ENCODE measurements at places on chromosomes 13 and 19.

DNA sequence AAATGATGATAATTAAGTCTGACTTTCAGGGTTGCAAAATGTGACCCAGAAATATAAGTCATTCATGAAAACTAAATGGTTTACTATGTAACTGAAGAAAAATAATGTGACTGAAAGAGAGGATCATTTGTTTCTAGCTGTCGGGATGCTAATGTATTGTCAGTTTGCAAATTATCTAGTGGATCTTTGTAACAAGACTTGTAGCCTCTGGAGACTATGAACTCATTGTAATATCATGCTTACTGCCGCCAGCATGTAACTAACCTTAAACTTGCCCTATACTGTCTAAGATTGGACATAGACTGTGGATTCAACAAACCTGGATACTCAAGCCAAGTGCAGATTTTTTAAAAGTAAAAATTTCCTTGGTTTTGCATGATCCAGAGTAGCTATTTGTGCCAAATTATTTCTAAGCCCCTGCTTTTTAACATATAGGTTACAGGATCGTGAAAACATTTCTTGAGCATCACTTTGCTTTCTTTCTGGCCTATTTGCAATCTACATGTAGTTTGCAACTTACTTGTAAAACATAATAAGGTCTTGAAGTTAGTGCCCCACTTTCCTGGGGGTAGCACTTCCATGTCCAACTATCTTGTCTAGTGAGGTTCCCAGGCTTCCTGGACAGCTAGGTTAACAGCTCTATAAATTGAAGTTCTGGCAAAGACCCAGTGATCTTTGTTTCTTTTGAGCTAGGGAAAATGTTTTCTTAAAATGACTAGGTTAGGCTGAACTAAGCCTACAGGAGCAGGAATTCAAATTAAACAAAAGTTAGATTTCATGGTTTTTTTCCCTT lies 3.3 kb upstream of the POSTN start:
- DNase-seq = no peak

GRCh38 chr19:54255105-54255775 lies 1.8 kb downstream of the LILRB5 start:
- no peak for DNase-seq

GRCh38 chr13:43864921-43865320 lies 14.6 kb downstream of the CCDC122 start:
- DNase-seq = no peak

- no peak for DNase-seq
Measured at GRCh38 chr13:27446986-27447583, 3.3 kb downstream of the MTIF3 start.

DNA sequence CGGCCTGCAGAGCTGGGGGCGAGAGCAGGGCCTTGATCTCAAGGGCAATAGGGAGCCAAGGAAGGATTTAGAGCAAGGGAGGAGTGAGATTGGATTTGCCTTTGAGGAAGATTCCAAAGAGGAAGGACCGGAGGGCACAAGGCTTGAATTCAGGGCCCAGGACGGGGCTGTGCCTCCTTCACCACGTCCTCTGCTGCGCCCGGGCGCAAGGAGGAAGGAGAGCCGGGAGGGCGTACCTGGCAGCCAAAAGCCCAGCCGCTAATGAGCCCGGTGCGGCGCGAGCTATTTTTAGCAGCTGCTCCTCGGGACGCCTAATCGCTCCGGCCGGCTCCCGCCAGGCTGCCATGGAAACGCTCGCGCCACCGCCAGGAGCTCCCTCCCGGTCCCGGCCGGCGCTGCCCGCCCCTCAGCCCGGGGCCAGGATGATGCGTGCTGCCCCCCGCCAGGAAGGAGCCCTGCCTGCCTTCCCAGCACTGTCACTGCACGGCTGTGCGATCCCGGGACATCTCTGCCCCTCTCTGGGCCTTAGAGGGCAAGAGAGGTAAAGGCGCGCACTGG lies 31.3 kb downstream of the TINCR start:
- no peak for DNase-seq

- no peak for DNase-seq
Measured at GRCh38 chr13:93987458-93987857, 492.0 kb downstream of the DCT start.

GRCh38 chr13:110521296-110521680 lies 40.2 kb downstream of the RAB20 start:
- no peak for DNase-seq

- no peak for DNase-seq
Measured at GRCh38 chr13:102940143-102940542, 94.3 kb downstream of the ERCC5 start.

GRCh38 chr13:31012655-31013024 lies 80.2 kb downstream of the TEX26 start:
- no peak for DNase-seq

DNA sequence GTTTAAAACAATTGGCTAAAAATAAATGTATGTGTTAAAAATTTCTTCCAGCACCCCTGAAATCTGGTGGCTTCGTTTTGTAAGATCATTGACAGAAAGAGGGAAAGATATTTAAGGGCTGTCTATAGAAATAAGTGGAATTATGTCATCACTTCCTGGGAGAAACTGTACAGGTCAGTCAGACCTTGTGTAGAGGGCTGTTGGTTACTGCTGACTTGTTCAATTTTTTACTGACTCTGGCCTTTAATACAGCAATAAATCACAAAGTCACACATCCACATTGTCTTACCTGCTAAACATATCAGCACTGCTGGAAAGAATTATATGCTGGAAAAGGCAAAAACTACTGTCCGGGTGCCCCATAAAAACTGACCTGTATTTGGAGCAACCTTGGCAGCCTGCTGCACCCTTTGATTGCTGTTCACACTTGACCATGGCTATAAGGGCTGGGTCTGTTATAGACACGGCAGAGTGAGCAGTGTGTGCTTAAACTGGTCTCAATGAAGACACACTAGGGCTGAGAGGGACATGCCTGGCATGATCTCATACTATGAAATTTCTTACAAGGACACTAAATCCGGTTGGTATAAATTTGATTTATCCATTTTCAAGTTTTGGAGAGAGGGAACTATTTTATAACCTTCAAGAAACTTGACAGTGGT lies 162.1 kb downstream of the NHLRC3 start:
- no peak for DNase-seq

Measured in activated CD8-positive, alpha-beta memory T cell treated with anti-CD3 and anti-CD28 coated beads for 1 hour (primary cell).